ENCODE measurements at places on chromosomes 1 and 21. TPM values are rescaled to one million over a fixed set of nuclear protein-coding genes. Genes with fewer than 3 reads are reported as not detected.

The SKI gene
- total RNA-seq = 82.7 TPM

The PDZK1 gene
- not detected for total RNA-seq

The PLPPR4 gene
- 2.6 TPM for total RNA-seq

The CLDN19 gene
- not detected for total RNA-seq

- no peaks in the 10 kb centered on the region for H3K27me3 ChIP-seq
- no peak for DNase-seq
- H3K4me1 ChIP-seq = peaks cover 10% of the 10 kb centered on the region
- H3K4me3 ChIP-seq = no peak overlapping the region
- H3K36me3 ChIP-seq = no peaks in the 10 kb centered on the region
Measured at GRCh38 chr21:45559216-45560105, 17.2 kb upstream of the SLC19A1 start.

DNA sequence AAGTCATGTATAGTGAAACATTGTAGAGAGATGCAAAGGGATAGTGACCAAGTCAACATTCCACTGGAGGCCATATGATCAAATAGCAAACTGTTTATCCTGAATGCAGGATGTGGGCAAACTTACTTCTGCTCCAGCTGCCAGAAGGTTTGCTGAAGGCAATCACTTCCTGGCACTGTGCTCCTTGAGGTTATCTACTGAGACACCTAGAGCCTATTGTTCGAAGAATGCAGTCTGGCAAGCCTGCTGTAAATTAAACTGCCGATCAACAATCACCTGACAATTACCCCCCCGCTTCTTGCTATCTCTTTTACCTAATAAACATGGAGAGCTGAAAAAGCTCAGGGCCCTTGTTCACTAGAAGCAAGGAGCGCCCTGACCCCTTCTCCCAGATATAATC, 139.4 kb upstream of the B3GALT2 start:
- no peak overlapping the region for H3K4me3 ChIP-seq
- no peaks in the 10 kb centered on the region for H3K4me1 ChIP-seq
- DNase-seq = no peak
- no peaks in the 10 kb centered on the region for H3K36me3 ChIP-seq
- no peak overlapping the region for H3K27ac ChIP-seq
- H3K27me3 ChIP-seq = no peaks in the 10 kb centered on the region

GRCh38 chr1:202268817-202269216, 72.9 kb downstream of the UBE2T start:
- no peak overlapping the region for H3K27ac ChIP-seq
- no peak for DNase-seq
- H3K36me3 ChIP-seq = no peaks in the 10 kb centered on the region
- no peak overlapping the region for H3K4me3 ChIP-seq

GRCh38 chr1:106290805-106291501, 765.5 kb upstream of the PRMT6 start:
- no peak overlapping the region for H3K27ac ChIP-seq
- no peak overlapping the region for H3K4me3 ChIP-seq
- H3K4me1 ChIP-seq = no peaks in the 10 kb centered on the region
- H3K36me3 ChIP-seq = no peaks in the 10 kb centered on the region
- no peak for DNase-seq

DNA sequence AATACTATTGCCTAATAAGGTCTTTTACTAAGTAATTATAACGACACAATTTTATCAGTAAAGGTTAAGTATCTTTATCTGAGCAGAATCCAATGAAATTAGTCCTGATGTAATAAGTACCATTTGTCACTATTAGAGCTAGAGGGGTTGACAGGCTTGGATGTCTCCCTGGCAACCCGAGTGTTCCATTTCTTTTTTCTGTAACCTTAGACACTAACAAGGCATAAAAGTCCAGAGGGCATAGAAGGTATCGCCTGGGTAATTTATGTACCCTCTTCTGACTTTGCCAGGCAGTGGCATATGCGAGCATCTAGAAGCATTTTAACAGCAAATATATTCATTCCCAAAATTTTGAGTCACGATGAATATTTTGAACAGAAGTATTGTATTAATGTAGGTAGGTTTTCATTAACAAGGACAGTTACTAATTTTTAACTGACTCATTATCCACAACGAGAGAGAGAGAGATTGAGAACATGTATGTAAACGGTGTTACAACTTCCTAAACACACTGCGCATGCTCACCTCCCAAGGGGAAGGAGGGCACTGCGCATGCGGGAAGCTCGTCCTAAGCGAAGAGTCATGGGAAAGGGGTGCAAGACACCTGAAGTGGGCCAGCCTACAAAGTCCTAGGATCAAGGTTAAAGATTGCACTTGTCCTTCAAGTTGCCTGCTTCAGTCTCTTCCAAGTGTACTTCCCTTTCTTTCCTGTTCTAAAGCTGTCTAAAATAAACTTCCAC, 423.9 kb downstream of the DSCAM start:
- H3K27me3 ChIP-seq = no peaks in the 10 kb centered on the region
- no peak overlapping the region for H3K4me3 ChIP-seq
- DNase-seq = no peak
- no peak overlapping the region for H3K27ac ChIP-seq
- H3K36me3 ChIP-seq = no peaks in the 10 kb centered on the region

All from upper lobe of left lung (tissue), 6 donors.